Suppressor macrophage treated with lipopolysaccharide for 4 hours (primary cell): ENCODE measurements at places on chromosomes 4 and X.

DNA sequence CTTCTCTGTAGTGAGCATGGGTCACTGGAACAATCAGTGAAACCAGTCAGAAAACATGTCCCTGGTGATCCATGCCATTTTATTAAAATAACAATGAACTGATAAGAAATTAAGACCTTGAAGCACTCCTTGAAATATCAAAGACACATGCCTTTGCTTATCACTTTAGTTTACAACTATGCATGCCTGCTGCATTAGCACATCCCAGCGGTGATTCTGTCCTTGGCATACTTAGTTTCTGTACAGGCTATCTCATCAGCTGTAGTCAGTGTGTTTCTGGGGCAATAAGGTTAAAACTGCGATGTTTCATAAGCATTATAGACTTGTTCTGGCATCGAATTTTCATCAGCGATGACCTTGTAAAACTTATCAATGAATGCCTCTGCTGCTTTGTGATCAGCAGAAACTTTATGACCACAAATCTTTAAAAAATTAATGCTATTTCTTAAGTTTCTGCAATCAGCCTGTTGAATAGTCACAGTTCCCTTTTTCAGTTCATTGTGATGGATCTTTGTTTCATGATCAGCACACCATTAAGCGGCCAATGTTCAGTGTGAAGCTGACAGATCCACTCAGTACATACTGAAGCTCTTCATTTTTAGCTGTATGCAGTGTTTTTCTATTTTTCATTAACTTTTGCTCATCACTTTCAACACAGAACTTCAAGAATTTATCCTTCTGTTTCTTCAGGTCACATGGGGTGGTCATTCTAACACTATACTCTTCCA, 150.5 kb downstream of the RNF150 start:
- DNase-seq: no peak

DNA sequence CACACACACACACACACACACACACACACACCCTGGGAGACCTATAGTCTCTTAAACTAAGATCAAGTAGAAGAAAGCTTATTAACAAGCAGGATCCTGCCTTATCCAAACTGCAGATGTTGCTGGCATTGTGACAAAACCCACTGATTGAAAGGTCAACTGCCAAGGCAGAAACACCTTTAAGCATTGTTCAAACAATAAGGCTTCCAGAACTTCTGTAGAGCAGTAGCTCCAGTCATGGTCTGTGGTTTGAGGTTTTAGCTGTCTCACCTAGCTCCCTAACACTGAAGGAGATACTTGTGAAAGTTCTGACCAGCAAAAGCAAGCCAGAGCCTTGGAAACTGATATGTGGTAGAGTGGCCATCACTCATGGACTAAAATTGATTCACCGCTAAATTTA, 59.8 kb downstream of the PTCHD1 start:
- no peak for DNase-seq

DNA sequence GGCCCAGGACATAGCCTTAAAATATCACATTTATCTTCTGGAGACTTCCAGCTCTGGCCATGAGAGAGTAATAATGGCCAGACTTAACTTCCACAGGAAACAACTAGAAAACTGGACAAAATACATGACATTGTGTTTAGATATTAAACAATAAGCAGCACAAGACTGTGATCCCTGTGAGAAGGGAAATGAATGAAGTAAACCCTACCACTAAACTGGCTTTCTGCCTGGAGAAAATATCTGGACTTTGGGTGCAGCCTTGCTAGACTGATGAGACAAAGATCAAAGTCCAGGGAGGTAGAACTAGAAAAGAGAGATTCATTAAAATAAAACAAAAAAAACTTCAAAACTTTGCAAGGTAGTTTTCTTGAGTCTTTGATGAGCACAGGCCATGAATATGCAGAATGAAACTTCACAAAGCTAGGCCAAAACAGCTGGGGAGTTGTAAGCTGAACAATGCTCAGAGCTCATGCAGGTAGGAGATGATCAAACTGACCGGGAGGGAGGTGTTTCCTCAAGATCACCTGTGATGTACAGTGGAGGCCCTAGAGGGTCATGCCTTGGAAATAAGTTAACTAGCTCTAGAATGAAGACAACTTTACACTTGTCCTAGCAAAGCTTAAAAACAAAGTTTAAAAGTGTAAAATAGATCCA, 147.0 kb upstream of the SH3RF1 start:
- DNase-seq: no peak

- DNase-seq: no peak
Measured at GRCh38 chr4:152998861-152999260, 62.7 kb downstream of the FHDC1 start.

DNA sequence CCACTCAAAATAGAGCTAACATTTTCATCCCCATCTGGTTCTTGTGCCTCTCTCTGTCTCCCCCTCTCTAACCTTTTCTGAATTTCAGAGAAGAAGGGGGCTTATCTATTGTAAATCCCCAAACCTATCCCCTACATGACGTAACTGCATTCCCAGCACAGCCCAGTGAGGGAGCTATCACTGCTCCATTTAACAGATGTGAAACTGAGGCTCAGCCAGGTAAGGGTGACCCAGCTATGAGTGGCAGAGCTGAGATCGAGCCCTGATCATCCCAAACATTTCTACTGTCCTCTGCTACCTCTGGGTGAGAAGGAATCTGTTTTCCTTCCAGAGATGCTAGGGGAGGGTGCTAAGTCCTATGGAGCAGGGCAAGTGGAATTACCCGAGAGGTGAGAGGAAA, 107.5 kb downstream of the SLC2A9 start:
- DNase-seq: no peak

- no peak for DNase-seq
Measured at GRCh38 chr4:102778720-102779119, 18.0 kb upstream of the MANBA start.
